ENCODE measurements at places on chromosomes 2 and 18. TPM values are rescaled to one million over a fixed set of nuclear protein-coding genes. Genes with fewer than 3 reads are reported as not detected.

The CXCR2 gene
- total RNA-seq, result 0.36 TPM

The DSC3 gene
- not detected for total RNA-seq

The PCARE gene
- total RNA-seq, result 0.66 TPM

The SOWAHC gene
- total RNA-seq, result 2.8 TPM

The PFN4 gene
- total RNA-seq, result 0.77 TPM

The ADAM23 gene
- 81.3 TPM for total RNA-seq

The CYBRD1 gene
- total RNA-seq, result 34.7 TPM

The IL36RN gene
- not detected for total RNA-seq

The CIB4 gene
- total RNA-seq, result not detected

The RNF125 gene
- 6.5 TPM for total RNA-seq

The ITGB6 gene
- not detected for total RNA-seq
